Natural killer cell (primary cell): ENCODE measurements at places on chromosomes 7 and 10.

DNA sequence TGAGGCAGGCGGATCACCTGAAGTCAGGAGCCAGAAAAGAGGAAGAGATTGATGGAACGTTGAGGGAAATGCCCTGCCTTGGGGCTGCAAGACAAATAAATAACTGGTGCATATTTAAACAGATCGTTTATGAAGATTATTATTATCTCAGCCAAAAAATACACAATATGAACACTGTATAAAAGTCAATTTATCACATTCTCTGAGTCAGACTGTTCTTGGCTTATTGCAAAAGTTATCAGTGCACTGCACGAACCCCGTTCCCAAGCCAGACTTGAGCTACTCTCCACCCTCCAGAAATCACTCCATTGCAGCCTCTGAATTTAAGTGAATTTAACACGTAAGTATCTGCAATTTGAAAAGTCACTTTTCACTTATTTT is 1.6 kb downstream of the DNMBP start:
- no peak for DNase-seq

- DNase-seq = no peak
Observed at GRCh38 chr10:8092428-8092827, 37.9 kb downstream of the GATA3 start.

GRCh38 chr10:78049851-78050250 is 16.2 kb downstream of the RPS24 start:
- no peak for DNase-seq

DNA sequence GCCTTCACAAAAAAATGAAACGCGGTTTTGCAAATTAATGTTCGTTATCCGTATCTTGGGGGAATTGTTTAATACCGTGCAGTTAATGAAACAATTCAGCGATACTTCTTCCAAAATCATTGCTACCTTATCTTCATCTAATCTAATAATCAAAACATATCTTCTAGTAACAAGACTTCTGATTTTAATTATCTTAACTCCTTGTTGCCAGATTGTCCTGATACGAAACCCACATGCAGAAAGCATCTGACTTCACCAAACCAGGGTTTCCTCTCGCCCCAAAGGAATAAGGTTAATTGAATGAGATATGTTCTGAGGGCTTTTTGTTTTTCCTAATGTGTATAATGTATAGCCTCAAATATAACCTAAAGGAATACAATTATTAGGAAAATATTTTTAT is 105.2 kb upstream of the SH2B2 start:
- DNase-seq = no peak

DNA sequence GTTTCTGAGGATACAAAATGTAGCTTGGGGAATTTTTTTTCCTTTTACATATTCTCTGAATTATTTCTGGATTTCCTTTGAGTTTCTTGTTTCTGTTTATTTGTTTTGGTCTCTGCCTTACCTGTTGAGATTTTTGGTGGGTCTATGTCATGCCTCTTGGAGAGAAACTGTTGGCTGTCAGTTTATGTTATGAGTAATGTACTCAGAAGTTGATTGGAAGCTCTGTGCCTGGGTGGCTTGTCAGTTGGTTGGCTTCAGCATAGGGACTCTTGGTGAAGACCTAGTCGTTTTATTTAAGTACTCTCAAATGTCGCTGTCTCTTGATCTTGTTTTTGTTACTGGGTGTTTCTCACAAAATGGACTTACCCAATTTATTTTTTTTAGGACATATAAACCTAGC is 132.4 kb downstream of the CDK14 start:
- DNase-seq = no peak

- no peak for DNase-seq
Observed at GRCh38 chr10:78640796-78641636, 427.8 kb upstream of the ZMIZ1 start.

GRCh38 chr7:149209518-149210269 is 14.3 kb downstream of the ZNF282 start:
- peak; percentile 63 for DNase-seq

GRCh38 chr10:25974897-25975459 is 40.9 kb downstream of the MYO3A start:
- no peak for DNase-seq

- no peak for DNase-seq
Observed at GRCh38 chr7:88758381-88759229, 895 bp upstream of the ZNF804B start.

- DNase-seq = no peak
Observed at GRCh38 chr10:14378387-14378960, 47.8 kb upstream of the FRMD4A start.

DNA sequence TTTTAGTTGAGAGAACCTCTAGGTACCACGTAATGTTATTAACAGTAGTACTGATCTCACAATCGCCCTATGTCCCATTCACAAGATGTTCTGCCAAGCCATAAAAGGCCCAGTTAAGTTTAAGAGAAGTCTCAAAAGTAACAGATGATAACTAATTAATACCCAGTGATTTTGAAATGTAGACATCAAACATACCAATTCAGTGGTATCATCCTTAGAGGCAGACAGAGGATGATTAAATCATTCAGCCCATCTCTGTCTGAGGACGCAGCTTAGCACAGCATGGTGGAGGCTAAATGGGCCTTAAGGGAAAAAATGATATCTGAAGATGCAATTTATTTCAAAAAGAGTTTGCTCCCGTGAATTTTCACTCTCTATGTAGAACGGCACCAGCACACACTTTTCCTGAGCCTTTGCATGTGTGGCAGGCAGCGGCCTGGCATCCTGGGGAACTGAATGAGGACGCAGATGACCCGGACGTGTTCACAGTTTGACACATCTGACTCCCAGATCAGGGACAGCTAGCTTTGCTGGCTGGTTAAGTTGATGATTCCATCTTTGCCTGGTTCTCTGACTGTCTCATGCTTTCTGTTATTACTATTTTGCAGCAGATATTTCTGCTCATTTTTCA is 13.4 kb downstream of the EGFR start:
- DNase-seq = no peak

DNA sequence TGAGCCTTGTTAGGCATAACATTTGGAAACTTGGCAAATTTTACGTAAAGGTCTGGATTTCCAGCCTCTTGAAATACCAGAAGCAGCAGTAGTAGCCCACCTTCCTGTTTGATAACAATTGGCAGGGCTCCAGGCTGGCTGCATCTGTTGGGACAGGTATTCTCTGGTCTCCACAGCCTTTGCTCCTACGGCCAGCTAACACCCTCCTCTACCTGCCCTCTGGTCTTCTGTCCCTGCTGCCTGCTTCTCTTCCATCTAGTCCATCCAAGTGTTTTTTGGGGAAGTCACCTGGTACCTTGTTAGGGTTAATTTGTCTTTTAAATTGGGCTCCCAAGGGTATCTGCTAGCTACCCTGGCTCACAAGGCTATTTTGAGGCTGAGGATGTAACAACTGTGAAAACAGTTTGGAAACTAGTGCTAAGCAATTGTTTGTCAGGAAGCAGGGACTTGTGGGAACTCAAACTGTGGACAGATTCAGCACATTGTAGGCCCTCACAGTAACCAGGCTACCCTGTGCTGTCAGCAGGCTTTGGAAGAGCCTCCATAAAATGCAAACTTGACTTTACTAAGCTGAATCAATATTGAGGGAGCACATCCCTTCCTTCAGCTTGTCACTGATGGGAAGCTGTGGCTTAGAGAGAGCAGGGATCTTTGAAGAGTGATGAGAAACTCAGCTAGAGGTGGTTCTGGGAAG is 8.5 kb downstream of the RPS24 start:
- DNase-seq = no peak

DNA sequence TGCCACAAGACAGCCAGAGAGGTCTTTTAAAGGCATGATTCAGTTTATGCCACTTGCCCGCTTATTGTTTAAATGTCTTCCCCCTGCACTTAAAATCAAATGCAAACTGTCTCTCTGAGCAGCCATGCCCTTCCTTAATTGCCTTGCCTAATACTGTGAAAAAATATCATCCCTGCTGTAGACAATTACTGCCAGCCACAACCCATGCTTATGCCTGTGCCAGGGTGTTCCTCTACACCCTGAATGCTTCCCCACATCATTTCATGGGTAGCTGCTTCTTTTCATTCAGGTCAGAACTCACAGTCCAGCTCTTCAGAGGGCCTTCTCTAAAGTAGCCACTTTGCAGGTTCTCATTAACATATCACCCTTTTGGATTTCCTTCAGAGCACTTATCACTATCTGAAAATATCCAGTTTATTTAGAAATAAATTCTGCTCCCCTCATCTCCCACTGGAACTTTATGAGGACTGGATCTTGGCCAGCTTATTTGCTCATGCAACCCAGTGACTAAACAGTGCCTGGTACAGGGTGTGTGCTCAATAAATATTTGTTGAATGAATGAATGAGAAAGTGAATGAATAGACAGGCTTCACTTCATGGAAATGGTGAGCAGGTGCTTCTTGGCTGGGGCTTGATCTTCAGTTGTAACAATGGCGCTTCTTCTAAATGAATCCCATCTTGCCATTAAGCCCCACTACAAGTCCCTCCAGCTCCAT is 162.4 kb upstream of the MDFIC start:
- DNase-seq = no peak

DNA sequence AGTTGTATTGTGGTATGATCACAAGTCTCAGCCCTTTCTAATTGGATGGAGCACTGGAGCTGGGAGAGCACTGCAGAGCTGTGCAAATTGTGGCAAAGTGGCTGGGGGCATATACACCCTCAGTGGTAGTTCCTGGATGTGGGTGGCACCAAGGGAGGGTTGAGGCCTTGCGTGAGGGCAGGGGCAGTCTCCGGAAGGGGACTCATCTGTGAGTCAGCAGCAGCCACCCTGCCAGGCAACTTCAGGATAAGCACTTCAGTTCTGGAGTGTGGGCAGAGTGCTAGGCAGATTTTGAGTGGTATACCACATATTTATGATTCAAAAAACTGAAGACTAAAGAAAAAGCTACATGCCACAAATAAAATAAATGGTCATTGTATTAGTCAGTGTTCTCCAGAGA is 210.5 kb downstream of the ETV1 start:
- DNase-seq = no peak

GRCh38 chr7:36279200-36279925 is 110.3 kb upstream of the ANLN start:
- no peak for DNase-seq

GRCh38 chr7:108157606-108158335 is 27.6 kb upstream of the LAMB4 start:
- no peak for DNase-seq

DNA sequence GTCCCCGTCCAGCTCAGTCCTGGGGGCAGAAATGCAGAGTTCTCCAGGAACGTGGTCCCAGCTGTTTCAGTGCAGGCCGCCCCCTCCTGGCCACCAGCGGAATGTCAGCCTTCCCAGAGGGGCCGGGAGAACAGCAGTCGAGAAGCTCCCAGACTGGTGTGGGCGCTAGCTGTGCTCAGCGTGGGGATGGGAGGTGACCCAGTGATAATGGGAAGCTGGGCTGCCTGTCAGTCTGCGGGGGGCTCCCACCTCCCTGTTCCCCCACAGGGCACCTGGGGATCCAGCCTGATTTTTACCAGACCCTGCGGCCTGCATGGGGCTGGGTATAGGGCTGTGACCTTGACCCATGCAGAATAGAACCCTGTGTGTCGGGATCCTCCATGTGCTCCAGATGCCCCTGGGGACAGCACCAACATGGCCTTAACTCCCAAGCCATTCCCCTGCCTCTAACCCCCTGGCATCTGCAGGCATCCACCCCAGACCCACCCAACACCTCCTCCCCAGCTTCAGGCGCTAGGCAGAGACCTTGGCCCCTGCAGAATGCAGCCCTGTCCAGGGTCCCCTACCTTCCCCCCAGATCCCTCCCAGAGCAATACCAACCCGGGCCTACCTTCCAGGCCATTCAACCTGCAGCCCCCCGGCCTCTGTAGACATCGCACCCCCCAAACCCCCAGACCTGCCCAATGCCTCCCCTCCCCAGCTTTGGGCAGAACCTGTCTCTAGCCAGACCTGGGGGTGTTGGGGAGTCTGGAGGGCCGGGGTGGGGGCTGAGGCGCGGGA is 880 bp upstream of the ELN start:
- DNase-seq = peak; percentile 68

DNA sequence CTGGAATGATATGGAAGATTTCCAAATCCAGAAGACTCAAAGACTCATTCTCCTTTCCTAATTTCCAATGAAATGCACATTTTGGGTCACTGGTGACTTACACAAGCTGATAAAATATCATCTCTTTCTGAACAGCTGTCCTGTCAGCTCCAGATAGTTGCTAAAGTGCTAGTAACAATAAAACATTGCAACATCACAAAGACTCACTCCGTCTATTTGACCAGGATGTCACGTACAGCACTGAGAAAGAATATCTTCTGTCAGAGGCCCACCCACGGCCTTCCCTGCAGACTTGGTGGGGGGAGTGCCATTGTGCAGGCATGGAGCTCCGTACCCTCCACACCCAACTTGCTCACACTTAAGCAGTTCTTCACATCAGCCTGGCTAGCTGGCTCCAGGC is 78.9 kb upstream of the EGR2 start:
- no peak for DNase-seq

- DNase-seq = no peak
Observed at GRCh38 chr7:64320547-64321513, 7.1 kb downstream of the ZNF736 start.

DNA sequence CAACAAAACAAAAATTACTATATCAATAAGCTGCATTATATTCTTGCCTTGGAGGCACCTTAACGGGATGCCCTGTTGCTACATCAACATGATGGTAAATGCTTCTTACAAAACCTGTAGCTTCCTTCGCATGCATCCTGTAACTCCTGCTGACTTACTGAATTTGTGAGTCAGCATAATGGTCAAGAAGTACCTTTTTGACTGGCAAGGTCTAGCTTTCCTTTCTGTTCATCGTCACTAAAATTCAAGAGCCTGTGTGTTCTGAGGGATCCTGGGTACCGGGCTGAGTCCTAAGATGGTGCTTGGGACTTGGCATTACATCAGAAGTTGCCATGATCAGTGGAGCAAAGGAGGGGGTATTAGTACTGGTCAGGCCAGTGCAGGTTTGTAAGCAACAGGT is 4.9 kb downstream of the PFKFB3 start:
- DNase-seq = no peak

- DNase-seq = peak; percentile 29
Observed at GRCh38 chr10:12507165-12507850, 158.0 kb downstream of the CAMK1D start.

DNA sequence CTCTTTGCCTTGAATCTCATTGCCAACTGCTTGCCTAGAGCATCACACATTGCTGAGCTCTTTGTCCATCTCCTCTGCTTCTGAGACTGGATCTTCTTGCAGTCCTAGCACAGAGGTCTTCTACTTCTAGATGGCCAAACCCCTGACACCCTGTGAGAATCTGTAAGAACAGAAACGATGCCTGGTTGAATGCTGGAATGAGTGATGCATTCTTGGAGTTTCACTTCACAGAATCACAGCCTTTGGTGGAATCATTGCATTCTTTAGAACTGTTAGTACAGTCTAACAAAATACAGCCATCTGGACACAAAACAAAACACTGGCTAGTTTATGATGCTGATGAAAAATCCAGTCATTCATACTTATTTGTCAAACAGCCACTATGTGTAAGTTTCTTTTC is 141.7 kb upstream of the ITGB1 start:
- no peak for DNase-seq
